ENCODE measurements at places on chromosomes 1 and 21.

DNA sequence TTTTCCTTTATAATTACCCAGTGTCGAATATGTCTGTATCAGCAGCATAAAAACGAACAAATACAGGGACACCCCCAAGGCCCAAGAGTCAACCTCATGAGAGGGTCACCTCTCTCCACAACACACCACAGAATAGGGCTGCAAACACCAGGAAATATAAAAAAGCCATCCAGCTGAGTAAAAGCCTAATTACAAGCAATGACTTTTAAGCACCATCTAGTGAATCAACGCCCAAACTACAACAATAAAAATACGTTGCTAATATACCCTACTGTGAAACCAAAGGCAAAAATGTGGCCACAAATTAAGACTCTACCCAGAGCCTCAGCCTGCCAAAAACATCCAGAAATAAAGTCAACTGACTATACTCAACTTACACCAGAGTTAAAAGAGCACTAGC, 817.9 kb upstream of the NEGR1 start:
- no peak for DNase-seq

DNA sequence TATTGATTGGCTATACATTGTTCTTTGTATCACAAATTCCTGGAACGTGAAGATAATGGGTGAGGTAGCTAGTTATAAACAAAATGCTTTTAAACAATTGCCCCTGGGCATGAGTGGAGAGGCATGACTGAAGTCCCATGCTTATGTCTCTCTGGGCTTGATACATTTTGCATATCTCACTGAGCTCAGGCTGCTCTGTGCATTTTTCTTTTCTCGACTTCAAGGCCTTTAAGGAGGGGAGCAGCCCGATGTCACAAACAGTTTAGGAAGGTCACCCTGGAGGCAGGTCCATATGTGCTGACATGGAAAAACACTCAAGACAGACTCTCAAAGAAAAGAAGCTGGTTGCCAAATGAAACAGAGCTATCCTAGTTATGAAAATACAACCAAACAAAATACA, 80.1 kb upstream of the PUM1 start:
- DNase-seq = no peak

DNA sequence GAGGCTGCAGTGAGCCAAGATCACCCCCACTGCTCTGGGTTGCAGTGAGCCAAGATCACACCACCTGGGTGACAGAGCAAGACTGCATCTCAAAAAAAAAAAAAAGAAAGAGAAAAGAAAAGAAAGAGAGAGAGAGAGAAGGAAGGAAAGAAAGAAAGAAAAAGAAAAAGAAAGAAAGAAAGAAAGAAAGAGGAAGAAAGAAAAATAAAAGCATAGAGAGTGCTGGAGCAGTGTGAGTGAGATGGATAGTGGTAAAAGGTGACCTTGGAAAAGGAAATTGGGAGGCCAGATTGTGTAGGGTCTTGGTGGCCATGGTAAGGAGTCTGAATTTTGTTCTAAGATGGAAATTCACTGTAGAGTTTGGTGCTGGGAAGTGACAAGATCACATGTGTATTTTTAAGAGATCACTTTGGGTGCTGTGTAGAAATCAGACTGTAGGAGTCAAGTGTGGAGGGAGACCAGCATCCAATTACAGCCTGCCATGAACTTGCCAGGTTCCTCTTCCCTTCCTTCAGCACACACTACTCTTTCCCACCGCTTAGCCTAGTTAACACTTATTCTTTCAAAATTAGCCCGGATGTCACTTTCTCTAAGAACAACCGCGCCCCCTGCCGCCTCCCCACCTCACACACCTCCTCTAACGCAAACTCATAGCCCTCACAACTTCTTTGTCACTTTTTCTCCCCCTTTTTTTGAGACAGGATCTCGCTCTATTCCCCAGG, 17.9 kb downstream of the MTX1 start:
- DNase-seq = peak; percentile 82

DNA sequence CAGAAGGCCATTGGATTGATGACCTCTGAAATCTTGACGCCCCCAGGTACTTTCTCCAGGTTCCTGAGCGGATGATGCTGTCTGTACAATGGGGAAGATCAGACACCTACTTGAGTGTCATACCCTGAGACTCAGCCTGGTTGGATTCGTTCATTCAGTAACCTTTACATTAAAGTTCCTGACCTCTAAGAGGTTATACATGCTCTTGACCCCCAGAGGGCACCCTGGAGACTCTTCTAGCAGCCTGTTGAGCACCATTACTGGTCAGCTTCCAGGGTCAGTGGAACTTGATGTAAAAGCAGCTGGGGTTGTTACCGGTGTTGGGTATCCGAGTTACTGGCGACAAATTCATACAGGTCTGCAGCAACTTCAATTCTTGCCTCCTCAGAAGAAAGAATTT, 114.3 kb upstream of the ZNF678 start:
- no peak for DNase-seq

GRCh38 chr1:166182281-166182680, 15.5 kb upstream of the FAM78B start:
- DNase-seq = no peak

- DNase-seq = no peak
These were observed 2.6 kb upstream of the PADI2 start for GRCh38 chr1:17121881-17122280.

GRCh38 chr1:3350506-3351261, 103.8 kb upstream of the ARHGEF16 start:
- no peak for DNase-seq

- DNase-seq = no peak
These were observed 363.7 kb downstream of the SETD4 start for GRCh38 chr21:35696644-35697043.

DNA sequence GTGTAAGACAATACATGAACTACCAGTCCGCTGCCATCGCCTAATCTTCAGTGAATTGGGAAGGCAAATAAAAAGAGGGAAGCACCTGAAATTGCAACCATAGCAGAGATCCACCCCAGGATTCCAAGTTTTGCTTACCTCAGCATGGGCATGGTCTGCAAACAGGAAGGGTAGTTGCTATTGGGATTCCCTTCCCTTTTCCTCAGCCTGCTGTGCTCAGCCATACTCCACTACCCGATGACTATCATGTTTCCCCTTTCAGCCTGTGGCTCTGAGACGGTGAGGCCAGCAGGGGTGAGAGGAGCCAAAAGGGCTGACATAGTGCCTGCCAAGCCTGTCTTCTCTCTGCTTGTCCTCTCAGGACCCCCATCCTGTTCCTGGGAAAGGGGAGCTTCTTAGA, 64.2 kb downstream of the GPR137B start:
- DNase-seq = no peak

- no peak for DNase-seq
These were observed 11.8 kb downstream of the CEPT1 start for GRCh38 chr1:111151838-111152237.

DNA sequence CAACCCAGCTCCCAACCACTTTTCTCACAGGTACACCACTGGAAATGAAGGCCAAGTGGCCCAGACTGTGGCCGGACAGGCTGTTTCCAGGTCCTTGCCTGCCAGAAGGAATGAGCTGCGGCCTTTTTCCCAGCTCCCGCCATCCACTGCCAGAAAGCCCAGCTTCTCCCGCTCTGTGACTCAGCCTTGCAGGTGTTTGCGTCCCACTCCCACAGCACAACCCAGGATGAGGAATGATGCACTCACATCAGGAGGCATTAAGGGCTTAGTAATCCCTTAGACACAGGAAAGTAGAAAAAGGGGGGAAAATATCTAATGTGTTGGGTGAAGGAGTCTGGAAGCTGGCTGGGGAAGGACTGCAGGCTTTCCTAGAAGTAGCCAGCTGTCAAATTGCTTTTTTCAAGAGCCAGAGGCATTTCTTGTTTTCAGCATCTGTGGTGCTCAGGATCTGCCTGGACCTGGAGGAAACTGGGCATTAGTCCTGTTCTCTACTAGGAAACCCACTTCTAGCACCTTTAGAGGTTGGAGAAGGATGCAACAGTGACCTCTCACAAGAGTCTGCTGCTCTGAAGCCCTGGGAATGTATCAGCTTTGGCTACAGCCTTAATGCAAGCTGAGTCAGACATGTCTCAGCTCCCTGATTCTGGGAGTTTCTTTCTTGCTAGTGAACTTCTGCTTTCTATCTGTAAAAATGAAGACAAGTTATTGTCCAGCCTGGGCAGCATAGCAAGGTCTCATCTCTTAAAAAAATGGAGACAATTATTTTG, 13.2 kb upstream of the MAP1LC3C start:
- DNase-seq = peak; percentile 61

- DNase-seq = no peak
These were observed 206.6 kb downstream of the DSCAM start for GRCh38 chr21:40640266-40640789.

GRCh38 chr1:88296642-88297041, 387.4 kb upstream of the PKN2 start:
- no peak for DNase-seq

DNA sequence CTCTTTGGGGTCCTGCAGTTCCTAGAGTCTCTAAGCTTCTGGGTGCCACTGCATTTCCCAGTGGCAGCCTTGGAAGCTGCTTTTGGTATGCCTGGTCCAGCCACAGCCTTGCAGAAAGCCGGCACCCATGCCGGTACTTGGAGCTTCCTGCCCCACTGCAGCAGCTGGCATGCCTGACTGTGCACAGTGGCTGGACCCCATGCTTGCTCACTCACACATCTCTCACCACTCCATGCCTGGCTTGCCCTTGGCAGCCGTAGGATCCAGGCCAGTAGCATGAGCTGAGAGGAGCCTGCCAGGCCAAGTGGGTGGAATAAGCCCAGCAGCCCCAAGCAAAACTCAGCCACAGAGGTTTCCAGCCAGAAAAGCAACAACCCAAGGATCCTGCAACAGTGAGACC, 20.3 kb upstream of the FNBP1L start:
- no peak for DNase-seq

- DNase-seq = no peak
These were observed 22.7 kb upstream of the AADACL3 start for GRCh38 chr1:12692967-12693782.

DNA sequence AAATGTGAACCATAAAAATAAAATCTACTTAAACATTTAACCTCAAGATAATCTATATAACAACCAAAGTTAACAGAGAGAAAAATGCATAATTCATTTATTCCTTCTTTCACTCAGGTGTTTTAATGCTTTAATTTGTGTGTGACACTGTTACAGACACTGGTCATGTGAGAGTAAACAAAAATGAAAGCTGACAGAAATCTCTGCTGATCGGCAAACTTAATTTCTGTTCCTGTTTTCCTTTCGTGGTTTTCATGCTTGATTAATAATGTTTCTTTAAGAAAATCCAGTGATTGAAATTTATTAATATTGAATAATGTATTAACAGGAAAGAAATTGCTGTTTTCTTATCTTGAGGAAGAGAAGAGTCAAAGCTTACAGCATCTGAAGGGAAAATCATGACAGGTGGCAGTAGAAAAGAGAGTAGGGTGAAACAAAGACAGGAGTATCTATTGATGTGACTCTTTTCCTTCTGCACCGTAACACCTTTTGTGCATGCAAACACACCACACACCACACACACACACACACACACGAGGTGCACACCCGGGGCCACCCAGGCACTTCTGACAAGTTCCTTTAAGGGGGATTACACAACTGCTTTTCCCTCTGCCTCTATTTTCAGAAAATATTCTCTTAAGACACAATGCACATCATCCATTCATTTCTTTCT, 1.6 kb downstream of the OR2AK2 start:
- DNase-seq = no peak

DNA sequence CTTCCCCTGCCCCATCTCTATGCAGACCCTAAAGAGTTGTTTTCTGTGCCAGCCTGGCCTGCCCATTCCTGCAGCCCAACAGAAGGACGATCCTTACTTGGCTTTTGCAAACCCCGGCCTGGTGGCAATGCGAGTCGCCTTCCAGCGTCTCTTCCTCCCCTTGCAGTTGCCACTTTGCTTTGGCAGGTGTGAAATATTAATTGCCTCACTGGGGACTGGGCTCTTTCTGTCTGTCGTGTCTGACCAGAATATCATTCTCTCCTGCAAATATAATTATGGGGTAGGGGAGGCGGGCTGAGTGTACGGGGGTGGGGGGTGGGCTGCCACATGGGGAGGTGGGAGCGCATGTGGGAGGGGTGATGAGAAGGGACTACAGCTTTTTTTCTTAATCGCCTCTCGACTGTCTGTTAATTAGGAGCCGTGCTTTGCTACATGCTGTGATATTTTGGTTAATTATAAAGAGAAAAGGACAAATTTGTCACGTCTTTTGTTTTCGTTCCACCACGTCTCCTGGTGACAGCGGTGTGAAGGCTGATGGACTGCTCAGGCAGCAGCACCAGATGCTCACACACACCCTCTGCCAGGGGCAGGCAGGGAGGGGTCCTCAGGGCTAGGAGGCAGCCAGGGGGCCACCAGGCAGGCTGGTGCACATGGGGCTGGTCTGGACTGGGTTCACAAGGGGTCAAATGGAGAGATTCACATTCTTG, 80.1 kb upstream of the CD34 start:
- DNase-seq = no peak

- DNase-seq = no peak
These were observed 12.6 kb upstream of the ARHGEF16 start for GRCh38 chr1:3441880-3442279.

DNA sequence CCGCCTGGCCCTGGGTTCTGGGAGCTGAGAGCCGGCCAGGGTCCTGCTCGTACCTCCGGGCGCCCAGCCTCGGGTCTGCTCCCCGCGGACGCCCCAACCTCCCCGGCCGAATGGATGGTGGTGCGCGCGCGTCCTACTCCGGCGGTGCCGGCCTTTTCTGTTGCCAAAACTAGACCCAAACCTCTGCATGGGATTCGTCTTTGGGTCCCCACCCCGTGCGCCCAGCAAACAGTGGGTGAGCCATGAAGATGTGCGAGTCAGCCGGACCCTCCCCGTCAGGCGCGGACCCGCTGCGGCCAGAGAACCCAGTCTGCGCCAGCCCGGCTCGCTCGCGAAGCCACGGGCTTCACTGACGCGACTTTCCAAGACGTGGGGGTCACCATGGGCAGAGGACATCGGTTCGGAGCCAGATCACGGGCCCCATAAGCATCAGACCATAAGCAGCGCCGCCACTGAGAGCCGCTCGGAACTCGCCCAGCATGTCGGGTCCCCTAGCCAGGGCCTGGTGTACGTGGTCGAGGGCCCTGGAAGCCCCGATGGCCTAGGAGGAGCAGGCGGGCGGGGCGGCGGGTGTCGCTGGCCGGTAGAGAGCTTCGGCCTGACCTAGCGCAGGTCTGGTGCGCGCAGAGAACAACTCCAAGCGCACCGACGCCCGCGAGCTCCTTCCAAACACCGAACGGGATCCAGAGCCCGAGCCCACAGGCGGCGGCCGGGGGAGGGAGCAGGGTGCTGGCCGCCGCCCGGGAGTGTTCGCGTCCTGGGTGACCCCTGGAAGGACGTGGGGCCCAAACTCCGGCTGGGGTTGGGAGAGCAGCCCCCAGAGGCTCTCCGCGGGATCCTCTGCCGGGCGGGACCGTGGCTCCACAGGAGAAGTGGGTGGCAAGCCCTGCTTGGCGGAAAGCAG, 1.0 kb upstream of the TP73 start:
- DNase-seq = no peak

- DNase-seq = no peak
These were observed 760.0 kb upstream of the PRMT6 start for GRCh38 chr1:106296431-106296830.
